Fibroblast of skin of right biceps (primary cell): ENCODE measurements at places on chromosomes 13 and 19.
A peak's percentile ranks its signal among the peaks of the same experiment; 100 is the strongest.

GRCh38 chr13:46396341-46396740, 9.3 kb upstream of the RUBCNL start:
- DNase-seq: peak; percentile 55

- DNase-seq: no peak
Observed at GRCh38 chr19:30710721-30711120, 338.5 kb downstream of the ZNF536 start.

GRCh38 chr13:38301236-38301635, 48.4 kb upstream of the UFM1 start:
- no peak for DNase-seq

DNA sequence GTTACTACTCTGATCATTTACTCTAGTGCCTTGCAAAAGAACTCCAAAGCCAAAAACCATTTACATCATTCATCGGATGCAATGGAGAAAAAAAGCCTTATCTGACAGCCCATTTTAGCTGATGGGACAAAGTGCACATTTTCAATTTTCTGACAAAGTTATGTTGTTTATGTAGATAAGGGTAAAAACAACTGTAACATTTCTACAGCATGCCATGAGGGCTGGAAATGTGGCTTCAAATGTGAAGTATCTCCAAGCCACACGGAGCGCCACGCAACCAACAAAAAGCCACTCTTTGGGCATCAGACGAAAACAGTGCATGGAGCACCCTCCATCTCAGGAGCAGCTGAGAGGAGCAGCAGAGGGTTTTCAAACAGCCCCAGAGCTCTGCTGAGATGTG, 364.6 kb upstream of the ZNF507 start:
- no peak for DNase-seq

GRCh38 chr13:73970421-73971055, 163.7 kb downstream of the KLF12 start:
- no peak for DNase-seq

DNA sequence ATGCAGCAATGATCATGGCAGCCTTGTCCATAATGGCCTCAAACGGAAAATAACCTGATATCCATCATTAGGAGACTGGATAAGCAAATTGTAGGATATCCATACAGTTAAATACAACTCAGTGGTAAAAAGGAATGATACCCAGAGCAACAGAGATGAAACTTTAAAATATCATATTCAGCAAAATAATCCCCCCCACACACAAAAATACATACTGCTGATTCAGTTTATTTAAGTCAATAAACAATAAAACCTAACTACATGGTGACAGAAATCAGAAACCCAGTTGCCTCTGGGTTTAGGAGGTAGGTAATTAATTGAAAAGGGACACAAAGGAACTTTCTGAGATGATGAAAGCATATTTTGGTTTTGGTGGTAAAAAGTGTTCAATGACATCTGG, 27.9 kb upstream of the DLEU7 start:
- no peak for DNase-seq

DNA sequence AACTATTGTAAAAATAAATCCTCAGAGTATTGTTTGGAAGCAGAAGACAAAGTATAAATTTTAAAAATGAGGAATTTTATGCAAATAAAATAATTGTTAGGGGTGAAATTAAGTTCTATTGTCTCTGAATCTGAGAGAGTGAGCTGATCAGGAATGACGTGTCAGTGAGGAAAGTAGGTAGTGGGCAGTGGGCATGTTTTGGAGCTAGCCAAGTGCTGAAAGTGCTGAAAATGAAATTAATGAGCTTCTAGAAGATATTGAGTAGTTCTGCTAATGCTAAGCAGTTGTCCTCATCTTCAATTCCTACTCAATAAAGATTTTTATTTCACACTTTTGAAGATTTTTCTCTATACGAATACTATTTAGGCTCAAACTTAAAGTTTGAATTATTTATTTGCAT, 1167.8 kb upstream of the PCDH20 start:
- DNase-seq: no peak

DNA sequence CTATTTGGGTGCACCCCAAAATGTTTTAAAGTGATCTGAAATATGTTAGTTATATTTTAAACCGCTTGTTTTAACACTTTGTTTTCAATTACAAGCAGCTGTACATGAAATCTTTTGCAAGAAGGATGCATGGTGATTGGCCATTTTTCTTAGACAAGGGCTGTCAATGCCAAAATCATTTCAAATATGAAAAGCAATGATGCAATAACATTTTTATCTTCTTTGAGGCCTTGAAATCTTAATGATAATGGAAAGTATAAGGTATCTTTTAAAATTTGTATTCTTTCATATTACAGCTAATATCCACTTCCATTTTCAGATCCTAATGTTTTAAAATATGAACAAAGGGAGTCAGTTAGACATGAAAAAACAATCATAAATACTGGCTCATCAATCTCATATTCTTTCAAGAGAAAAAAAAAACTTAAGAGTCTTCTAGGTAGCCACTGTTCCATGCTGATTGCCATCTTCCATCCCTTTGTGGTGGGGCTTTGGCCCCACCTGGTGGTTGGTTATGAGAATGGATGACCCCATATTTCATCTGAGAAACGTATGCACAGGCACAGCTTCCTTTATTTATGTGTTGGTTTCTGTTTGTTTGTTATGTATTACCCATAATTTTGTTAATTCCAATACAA, 330.3 kb upstream of the MIR17HG start:
- peak; percentile 35 for DNase-seq

GRCh38 chr19:29813642-29814041, 1.9 kb downstream of the CCNE1 start:
- no peak for DNase-seq

DNA sequence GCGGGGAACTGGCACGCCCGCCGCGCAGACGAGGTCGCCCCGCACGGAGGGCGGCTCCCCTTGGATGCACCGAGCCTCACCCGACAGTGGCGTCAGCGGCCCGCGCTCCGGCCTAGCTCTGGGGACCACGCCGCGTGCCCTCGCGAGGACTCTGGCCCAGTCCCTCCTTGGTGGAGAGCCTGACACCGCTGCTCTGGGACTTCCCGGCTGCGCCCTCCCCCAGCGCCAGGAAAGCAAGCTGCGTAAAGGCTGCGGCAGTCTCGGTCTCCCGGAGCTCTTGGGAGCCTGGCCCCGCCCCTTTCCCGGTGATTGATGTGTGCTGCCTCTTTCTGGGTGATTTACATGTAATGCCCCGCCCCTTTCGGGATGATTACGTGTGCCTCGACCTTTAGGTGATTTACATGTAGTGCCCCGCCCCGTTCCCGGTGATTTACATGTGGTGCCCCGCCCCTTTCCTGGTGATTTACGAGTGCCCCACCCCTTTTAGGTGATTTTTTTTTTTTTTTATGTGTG, at the start of gene LENG9:
LENG9 (minus strand) TSS at position 248 of the 513 bp plus-strand sequence. CDS start 252 bp downstream, outside the sequence.
- peak; percentile 99 for DNase-seq

DNA sequence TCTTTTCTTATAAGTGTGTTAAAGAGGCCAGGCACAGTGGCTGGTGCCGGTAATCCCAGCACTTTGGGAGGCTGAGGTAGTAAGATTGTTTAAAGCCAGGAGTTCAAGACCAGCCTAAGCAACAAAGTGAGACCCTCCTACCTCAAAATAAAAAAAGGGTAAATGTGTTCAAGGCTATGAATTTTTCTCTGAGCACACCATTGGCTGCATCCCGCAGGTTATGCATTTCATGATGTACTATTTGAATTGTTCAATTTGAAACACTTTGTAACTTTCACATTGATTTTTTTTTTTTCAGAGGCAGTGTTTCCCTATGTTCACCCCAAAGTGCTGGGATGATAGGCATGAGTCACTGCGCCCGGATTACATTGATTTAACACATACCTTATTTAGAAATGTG, 138.1 kb downstream of the PTPRS start:
- no peak for DNase-seq
